ENCODE measurements at places on chromosomes 12 and 14.

- no peak for DNase-seq
These were observed 163.7 kb upstream of the HIF1A start for GRCh38 chr14:61531465-61532122.

DNA sequence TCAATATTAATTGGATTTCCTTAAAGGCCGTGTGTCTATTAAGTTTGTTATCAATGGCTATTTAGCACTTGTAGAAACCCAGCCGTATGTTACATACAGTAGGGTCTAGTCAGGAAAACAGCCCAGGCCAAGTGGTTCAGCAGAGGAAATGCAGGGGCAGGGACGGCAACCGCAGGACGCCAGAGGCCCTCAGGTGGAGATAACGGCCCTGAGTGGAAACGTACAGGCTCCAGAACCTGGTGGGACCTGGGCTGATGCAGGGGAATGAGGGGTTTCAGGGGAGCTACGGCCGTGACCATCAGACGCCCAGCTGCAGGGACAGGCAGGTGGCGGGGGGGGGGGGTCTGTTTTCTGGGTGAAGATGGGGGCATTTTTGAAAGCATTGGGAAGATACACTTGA lies 3.7 kb upstream of the ANKLE2 start:
- DNase-seq, result no peak

DNA sequence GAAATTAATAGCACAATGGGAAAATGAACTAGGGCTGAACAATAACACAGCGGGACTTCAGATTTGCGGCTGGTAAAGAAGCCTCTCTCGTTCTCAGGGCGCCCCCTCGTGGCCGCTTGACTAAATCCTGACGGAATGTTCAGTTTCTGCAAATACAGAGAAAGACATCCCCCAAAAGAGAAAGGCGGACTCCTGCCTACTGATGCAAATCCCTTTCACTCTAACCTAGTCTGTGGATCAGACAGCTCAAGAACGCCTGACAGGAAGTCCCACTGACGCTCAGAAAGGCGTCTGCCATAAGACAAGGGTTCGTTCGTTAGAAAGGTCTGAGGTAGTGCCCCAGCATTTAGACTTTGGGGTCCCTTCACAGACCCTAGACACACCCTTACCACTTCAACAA lies 2.5 kb downstream of the NUAK1 start:
- DNase-seq, result peak; percentile 68

DNA sequence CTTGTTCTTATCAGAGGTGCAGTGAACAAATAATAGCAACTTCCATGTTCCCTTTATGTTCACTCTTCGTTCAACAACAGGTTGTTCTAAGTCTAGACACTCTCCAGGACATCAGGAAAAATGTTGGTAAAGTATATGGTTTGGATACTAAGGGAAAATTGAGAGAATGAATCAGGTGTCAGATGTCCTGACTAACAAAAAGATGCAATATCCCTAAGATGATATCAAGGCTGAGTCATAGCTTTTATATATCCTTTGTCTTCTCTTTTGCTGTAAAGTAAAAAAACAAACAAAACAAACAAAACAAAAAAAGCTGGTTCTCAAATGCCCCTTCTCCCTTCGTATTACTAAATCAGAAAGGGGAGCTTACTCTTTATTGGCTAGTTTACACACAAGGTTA lies 11.1 kb downstream of the GLIPR1L1 start:
- DNase-seq, result no peak

GRCh38 chr14:23572524-23572828 lies 4.9 kb upstream of the AP1G2 start:
- DNase-seq, result no peak

DNA sequence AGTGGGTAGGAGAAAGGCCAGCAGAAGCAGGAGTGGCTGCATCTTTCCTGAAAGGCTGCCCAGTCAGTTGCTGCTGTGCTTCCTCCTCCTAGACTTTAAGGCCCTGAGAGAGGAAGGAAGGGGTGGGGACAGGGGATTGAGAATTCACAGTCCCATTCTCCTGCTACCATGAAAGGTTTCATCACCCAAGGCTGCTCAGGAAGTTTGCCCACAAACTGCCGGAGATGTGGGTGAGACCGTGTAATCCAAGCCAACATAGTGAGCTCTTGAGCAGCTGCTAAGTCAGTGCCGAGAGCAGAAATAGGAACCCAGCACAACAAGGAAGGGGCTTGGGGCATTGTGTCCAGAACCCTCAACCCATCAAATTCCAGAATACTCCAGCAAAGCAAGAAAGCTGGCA lies at the start of gene CTSG:
Gene CTSG (minus strand): TSS at position 69 of the 400 bp plus-strand sequence. CDS start 27 bp downstream, at position 42.
- no peak for DNase-seq

GRCh38 chr12:40309001-40309400 lies 84.2 kb downstream of the LRRK2 start:
- DNase-seq, result no peak

- no peak for DNase-seq
These were observed 592 bp downstream of the KRT7 start for GRCh38 chr12:52233462-52234207.

GRCh38 chr14:42421377-42422078 lies 814.9 kb downstream of the LRFN5 start:
- no peak for DNase-seq

DNA sequence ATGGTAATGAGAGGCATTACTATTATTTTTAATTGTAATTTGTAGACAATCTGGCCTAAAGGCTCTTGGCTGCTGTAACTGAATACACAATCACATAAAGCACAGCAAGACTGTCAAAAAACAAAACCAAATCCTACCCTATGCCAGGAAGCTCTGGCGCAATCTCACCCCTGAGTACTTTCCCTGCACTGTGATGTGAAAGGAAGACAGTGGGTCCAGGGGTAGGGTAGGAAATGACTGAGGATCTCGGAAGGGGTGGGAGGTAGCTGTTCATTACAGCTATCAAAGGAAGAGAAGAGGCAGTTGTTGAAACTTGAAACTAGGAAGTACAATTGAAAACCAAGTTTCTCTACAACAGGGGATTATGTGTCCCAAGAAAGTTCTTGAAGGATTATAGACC lies 202.8 kb downstream of the ANO2 start:
- DNase-seq, result no peak

GRCh38 chr14:22478670-22479069 lies 110.4 kb downstream of the DAD1 start:
- DNase-seq, result no peak

DNA sequence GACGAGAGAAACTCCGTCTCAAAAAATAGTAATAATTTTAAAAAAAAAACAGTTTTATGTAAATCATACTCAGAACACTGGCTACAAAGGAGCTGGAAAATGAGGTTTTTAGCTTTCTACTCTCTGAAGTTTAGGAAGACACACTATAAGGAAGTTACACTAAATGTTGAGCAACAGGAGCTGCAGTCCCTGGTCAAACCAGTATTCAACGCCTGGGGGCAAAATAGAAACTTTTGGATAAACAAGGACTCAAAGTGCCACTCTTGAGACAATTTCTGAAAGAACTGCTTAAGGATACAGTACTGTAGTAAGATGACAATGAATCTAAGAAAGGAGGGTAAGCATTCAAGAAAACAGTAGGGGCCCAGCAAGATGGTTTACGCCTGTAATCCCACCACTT lies 29.3 kb downstream of the ACTR6 start:
- no peak for DNase-seq

DNA sequence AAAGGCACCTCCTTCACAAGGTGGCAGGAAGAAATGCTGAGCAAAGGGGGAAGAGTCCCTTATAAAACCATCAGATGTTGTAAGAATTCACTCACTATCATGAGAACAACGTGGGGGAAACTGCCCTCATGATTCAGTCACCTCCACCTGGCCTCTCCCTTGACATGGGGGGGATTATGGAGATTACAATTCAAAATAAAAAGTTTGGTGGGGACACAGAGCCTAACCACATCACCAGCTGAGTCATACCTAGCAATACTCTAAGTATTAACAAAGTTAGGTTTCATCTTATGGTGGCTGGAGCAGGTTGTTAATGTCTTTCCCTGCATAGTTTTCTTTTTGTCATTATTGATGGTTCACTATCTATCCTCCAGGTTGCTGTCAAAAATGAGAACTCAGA lies 113.2 kb upstream of the PPFIA2 start:
- no peak for DNase-seq

DNA sequence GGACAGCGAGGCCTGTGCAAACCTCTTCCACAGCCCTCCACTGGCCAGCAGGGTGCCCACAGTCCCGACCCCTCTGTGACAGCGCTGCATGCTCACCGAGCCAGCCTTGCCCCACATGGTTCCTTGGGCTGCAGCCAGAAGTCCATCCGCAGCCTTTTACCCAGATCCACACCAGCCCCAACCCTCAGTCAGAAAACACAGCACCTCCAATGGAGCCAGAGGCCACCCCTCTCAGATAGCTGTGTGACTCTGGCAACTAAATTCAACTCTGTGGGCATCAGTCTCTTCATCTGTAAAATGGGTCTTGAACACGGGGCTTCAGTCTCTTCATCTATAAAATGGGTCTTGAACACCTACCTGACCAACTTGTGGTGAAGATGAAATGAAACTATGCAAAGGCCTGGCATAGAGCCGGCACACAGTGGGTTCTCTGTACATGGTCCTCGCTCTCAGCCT lies 38.0 kb downstream of the NFKBIA start:
- DNase-seq, result no peak

GRCh38 chr14:30034152-30034551 lies 106.5 kb upstream of the PRKD1 start:
- DNase-seq, result no peak

GRCh38 chr14:102499401-102500157 lies 10.0 kb downstream of the ANKRD9 start:
- DNase-seq, result no peak

DNA sequence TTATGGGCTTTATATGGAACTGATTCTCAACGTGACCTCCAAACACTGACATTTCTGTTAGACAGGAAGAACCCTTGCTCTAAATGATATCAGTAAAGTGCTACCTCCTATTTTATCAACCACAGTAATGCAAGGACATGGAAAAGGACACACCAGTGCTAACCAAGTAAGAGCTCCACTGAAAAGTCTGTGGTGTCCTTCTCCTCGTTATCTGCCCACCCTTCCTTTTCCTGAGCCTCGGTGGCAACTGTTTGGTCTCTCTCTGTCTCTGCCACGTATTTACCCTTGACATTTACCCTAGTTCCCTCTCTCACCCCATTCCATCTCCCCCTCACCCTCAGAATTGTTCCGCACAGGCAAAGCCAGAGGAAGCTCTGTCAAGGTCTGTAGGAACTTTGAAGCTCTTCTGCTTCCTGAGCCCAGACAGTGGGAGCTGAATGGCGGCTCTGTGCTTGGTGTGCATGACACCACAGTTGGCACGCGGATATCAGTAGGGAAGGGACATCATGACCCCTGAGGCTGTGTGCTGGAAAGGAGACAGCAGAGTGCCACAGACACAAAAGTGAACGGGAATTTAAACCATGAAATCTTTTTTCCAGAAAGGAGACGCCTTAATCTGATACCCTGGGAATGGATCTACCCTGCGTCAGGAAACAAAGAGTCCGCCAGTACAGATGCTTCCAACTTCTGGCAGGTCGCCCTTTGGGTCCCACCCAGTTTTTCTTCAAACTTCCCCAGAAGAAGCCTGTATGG lies 50.8 kb downstream of the NTN4 start:
- DNase-seq, result no peak

- no peak for DNase-seq
These were observed 1.2 kb downstream of the GLIPR1 start for GRCh38 chr12:75481774-75482173.

GRCh38 chr12:6172086-6172485 lies 28.1 kb upstream of the CD9 start:
- no peak for DNase-seq

DNA sequence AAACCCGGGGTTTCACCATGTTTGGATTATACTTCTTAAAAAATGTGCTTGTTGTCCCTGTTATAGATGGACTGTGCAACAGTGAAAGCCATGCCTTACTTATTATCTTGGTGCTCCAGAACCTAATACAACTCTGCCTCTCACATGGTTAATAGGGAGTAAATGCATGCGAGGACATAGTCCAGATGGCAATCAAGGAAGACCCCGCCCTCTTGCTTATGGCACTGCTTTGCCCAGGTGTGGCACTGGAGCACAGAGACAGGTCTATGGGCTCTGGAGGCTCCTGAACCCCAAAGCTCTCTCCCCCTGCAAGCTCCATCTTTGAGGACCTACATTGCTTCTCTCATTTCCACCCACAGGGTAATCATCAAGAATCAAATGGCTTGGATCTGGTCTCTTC lies 162.1 kb upstream of the NTF3 start:
- DNase-seq, result no peak

DNA sequence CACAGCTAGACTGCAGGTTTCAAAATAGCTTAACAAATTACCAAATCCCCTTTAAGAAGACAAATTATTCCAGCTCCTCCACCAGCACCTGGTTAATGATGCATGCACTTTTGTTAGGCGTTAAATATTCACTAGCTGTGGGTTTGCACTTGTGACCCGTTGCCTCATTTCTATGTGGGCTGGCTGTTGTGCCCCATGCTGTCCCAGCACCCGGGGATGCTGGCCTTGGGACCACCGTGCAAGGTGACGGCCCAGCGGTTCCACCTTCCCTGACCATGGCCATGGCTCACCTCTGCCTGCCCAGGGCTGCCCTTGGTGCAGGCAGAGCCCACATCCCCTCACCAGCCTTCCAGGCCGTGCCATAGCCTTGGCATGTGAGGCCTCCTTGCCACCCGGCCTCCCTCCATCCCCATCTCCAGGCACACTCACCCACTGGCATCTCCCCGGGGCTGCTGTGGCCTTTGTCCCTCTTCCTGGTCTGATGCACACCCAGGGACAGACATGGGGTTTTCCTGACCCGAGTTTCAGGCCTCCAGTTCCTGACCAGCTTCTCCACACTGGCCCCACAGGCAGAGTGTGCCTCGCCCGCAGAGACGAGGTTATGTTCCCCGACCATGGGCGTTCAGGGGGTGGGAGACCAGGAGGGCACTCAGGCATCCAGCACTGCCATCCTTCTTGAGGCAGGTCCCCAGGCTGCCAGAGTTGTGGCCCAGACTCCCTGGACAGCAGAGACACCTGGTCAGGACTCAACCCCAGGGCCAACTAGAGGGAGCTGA lies 20.3 kb upstream of the C14orf180 start:
- no peak for DNase-seq

DNA sequence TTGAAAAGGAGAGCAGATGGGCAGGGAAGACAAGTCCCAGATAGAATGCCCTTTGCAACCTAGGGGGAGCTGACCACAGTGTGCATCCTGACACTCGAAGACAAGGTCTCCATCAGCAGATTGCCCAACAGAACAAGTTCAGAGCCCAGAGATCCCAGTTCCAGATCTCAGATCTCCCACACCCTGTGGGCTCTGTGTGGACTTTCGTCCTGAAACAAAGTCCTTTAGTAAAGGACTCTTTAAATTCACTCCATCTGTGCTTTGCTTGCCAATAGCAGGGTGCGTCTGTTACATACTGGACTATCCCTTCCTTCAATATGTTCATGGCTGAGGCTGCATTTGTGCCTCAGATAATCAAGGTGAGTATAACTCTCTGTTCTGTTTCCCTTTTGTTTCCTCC lies 8.7 kb upstream of the C1RL start:
- DNase-seq, result no peak

Measured in T-helper 9 cell (primary cell).